NCI-H1436 (cell line): ENCODE measurements at places on chromosomes 6 and 20.

- no peak for DNase-seq
Observed at GRCh38 chr6:136347847-136348246, 58.2 kb upstream of the BCLAF1 start.

- no peak for DNase-seq
Observed at GRCh38 chr20:38866265-38867061, 59.8 kb upstream of the FAM83D start.

- DNase-seq = no peak
Observed at GRCh38 chr6:37906121-37906520, 86.6 kb downstream of the ZFAND3 start.

- no peak for DNase-seq
Observed at GRCh38 chr20:15248618-15249395, 911.4 kb upstream of the FLRT3 start.

DNA sequence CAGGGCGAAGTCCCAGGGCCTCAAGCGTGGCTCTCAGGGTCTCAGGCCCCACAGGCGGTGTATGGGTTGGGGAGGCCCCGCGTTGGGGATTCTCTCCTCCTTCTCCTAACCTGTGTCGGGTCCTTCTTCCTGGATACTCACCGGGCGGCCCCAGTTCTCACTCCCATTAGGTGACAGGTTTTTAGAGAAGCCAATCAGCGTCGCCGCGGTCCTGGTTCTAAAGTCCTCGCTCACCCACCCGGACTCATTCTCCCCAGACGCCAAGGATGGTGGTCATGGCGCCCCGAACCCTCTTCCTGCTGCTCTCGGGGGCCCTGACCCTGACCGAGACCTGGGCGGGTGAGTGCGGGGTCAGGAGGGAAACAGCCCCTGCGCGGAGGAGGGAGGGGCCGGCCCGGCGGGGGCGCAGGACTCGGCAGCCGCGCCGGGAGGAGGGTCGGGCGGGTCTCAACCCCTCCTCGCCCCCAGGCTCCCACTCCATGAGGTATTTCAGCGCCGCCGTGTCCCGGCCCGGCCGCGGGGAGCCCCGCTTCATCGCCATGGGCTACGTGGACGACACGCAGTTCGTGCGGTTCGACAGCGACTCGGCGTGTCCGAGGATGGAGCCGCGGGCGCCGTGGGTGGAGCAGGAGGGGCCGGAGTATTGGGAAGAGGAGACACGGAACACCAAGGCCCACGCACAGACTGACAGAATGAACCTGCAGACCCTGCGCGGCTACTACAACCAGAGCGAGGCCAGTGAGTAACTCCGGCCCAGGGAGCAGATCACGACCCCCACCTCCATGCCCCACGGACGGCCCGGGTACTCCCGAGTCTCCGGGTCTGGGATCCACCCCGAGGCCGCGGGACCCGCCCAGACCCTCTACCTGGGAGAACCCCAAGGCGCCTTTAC is at the start of gene HLA-G:
HLA-G (plus strand) TSS at position 247 of the 892 bp plus-strand sequence; CDS start at position 267, 20 bp downstream.
- DNase-seq = no peak

GRCh38 chr6:170254315-170255213 is 36.3 kb downstream of the DLL1 start:
- DNase-seq = no peak

DNA sequence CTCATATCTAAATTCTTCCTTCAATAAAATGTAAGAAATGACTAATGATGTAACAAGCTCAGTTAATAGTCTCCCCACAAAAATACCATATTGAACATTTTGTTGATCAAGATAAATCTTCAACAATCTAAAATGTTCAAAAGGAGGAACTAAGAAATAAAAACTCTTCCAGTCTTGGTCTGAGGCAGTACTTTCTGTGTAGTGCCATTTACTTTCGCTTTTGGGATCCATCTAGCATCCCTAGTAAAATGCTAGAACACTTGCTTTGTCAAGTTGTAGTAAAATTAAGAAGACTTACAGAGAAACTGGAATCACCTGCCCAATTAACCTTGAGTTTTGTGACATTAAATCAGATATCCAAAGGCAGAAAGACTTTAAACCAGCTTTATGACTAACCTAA is 246.4 kb downstream of the KHDRBS2 start:
- DNase-seq = no peak

- no peak for DNase-seq
Observed at GRCh38 chr20:41242807-41243206, 74.7 kb downstream of the ZHX3 start.

- peak; percentile 19 for DNase-seq
Observed at GRCh38 chr20:37901654-37902503, 1.0 kb upstream of the VSTM2L start.

- no peak for DNase-seq
Observed at GRCh38 chr20:26167499-26167898, 470.8 kb upstream of the ZNF337 start.

DNA sequence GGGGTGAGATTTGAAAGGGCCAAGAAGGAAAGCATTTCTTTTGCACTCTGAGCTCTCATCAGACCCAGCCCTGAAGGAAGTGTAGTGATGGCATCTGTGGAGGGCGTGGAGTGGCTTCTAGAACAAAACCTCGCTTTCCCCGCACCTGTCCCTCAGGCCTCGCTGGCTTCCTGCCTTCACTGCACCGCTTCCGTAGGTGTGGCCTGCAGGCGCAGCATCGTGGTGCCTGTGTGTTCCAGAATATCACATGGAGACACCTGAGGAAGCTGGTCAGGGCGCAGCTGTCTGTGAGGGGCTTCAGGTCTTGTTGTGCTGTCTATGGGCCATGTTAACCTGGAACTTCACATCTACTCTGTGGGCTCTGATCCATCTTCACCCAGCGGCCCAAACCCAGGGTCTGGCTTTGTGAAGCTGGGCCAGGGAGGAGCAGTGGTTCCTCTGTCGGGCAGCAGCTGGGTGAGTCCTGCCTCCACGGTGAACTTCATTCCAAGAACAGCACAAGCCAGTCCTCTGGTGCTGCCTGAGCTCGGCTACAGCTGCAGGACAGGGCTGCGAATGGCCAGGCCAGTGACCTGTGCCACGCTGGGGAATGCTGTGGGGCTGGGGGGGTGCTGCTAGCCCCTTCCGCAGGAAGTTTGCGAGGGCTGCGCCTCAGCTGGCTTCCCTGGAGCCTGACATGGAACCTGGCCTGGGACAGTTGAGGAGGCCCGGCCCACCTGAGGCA is 40.9 kb downstream of the DSTN start:
- no peak for DNase-seq

GRCh38 chr6:6315660-6316059 is 4.8 kb downstream of the F13A1 start:
- no peak for DNase-seq

- DNase-seq = no peak
Observed at GRCh38 chr6:98777762-98778161, 56.6 kb upstream of the POU3F2 start.

GRCh38 chr6:157563611-157564284 is 182.8 kb downstream of the ZDHHC14 start:
- DNase-seq = no peak

- no peak for DNase-seq
Observed at GRCh38 chr6:108874470-108875160, 26.4 kb downstream of the ARMC2 start.

- no peak for DNase-seq
Observed at GRCh38 chr6:7502743-7503142, 38.7 kb upstream of the DSP start.

GRCh38 chr6:78935553-78935952 is 68.2 kb downstream of the IRAK1BP1 start:
- DNase-seq = no peak

DNA sequence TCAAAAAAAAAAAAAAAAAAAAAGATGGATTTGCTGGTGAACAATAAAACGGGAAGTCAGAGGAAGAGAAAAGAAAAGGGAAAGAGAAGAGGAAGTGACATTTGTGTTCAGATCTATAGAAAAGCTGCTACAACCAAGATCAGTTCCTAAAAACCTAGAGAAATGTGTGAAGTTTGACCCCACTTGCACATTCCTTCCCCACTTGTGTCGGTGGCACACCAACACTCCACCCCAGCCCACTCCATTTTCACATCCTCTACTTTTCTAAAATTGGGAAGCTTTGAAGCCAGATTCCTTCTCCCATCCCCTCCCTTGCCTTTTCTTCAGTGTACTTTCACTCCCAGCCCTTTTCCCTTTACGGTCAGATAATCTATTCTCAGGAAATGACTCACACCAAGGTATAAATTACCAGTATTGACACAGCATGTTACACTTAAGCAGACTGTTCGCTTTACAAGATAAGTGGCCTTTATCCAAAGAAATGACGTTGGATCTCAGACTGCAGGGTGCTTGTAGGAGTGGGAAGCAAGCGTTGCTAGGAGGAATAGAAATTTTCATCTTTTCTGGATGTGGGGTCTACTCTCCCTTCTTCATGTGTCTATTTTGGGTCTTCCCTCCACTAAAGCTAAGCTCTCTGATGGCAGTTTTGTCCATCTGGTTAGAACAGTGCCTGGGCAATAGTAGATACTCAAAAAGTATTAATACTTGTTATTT is 92.5 kb upstream of the ADGRF1 start:
- DNase-seq = peak; percentile 81

GRCh38 chr6:88380083-88380482 is 213.9 kb upstream of the CNR1 start:
- DNase-seq = no peak

- no peak for DNase-seq
Observed at GRCh38 chr6:80469977-80470376, 363.5 kb downstream of the BCKDHB start.

GRCh38 chr20:24776755-24777271 is 172.3 kb upstream of the CST7 start:
- DNase-seq = no peak

DNA sequence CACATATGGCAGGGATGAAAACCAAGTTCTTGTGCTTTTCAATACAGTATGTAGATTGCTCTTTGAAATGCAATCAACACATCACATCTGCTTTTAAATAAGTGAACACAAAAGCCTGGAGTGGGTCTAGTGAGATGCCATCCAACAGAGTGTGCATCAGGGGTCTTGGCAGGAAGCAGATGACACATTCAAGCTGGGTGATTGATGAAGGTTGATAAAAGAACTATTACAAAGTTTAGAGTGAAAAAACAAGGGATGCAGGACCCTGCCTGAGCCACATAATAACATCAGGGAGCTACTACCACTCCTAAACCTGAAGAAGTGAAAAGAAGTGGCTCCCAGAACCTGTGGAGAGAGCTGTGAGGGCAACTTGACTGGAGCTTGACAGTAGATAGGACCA is 16.6 kb upstream of the PLCB1 start:
- no peak for DNase-seq

- DNase-seq = no peak
Observed at GRCh38 chr20:59937150-59937549, 3.0 kb downstream of the PPP1R3D start.

DNA sequence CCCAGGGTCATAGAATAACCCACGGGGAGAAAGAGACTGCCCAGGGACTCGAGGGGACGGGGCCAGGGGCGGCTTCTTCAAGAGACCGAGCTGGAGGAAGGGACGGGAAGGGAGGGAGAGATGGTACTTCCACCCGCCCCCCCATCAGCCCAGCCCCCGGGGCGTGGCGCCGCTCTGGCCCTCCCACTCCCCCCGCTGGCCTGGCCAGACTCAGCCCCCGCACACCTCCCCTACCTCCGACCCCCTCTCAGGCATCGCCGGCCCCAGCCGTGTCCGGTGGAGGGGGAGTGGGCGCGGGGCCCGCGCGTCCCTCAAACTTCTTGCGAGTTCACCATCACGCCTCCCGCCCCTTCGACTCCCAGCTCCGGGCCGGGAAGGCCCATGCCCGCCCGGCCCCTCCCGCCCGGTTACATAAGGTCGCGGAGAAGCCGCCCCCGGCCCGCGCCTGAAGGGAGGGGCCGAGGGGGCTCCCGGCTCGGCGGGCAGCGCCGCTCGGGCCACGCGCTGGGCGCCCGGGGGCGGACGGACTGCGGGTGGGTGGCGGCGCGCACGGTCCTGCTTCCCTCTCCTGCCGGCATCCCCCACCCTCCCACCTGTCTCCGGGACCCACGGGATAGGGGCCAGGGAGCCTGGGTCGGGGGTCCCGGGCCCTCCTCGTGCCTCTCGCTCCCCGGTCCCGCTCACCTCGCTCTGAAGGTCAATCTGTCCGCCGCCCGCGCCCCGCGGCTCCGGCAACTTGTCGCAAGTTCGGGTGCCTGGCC is 562 bp downstream of the TFEB start:
- DNase-seq = peak; percentile 38

DNA sequence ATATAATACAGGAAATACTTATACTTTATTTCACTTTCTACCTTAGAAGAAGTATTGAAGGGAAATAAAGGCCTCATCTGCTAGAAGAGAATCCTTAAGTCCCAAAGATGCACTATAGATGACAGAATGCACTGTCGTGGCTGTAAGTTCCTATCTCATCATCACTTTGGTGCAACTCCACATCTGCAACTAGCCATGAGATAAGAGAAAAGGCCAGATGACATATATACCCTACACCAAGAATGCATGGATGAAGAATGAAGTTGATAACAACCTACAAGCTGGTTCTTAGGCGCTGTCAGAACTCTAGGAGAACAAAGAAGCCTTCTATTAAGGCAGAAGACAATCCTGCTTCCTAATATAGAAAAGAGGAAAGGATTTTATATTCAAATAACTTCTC is 11.6 kb upstream of the PLN start:
- no peak for DNase-seq

DNA sequence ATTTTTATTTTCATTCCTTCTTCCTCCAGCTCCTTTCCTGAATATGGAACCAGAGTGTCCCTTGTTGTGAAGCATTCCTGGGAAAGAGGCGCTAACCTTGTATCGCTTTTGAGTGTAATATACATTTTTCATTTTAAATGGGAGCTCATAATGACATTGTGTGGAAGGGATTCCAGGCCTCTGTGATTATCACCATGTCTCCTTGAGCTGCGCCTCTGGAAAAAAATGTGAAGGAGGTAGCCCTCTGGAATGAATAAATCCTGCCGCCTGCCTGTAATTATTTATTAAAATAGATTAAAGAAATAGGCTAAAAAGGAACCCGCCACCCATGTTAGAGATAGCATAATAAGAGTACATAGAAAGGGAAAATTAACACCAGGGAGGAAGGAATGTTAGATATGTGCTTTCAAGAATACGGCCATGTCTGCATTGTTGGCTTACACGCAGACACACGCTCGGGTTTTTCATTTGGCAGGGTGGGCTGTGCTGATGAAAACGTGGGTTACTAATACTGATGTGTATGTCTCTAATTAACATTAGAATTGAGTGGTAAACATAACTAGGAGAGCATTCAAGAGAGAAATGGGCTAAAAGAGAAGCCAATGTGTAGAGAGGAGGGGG is 138.5 kb downstream of the LINC00237 start:
- no peak for DNase-seq

GRCh38 chr20:4040283-4041179 is 25.2 kb upstream of the RNF24 start:
- DNase-seq = no peak

DNA sequence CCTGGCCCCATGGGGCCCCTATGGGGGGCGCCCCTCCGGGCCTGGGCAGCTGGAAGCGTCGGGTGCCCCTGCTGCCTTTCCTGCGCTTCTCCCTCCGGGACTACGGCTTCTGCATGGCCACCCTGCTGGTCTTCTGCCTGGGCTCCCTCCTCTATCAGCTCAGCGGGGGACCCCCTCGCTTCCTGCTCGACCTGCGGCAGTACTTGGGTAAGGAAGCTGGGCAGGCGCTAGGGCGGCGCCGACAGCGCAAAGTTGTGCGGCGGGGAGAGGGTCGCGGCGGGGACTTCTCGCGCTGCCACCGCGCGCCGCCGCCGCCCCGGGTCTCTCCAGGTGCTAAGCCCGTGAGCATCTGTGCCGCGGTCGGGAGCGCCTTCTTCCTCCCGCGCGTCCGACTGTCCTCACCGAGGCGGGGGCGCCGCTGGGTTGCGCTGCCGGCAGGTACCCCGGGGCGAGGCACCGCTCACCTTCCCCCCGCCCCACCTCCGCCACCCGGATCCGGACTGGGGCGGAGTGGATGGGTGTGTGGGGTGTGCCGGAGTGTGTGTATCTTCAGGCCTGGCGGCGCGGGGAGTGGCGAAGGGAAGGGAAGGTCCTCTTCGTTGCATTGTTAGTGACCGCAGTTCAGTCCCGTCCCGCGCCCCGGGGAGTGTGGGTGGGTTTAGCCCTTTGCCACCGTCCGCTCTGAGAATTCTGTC is 788 bp downstream of the UST start:
- DNase-seq = no peak
